ENCODE measurements at places on chromosomes 16 and 17.

- DNase-seq: no peak
Observed at GRCh38 chr16:18783430-18784341, 6.4 kb downstream of the RPS15A start.

GRCh38 chr17:81393684-81394376 is 1.4 kb upstream of the BAHCC1 start:
- DNase-seq: no peak

DNA sequence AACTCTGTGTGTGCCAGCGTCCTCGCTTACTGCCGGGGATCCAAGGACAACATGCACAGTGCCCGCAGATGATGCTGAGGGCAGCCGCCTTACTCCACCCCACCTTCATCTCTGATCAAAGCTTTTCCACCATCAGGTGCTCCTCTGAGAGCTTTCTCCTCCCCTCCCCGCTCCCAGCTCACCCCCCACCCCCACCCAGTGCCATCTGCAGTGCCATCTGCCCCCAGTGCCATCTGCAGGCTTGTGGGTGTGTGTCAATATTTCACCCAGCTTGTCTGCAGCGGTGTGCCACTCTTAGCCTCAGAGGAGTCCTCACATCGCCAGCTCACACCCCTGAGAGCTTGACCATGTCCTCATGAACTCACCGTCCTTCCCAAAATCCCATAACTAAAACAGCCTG is 98.2 kb upstream of the NOL11 start:
- no peak for DNase-seq

DNA sequence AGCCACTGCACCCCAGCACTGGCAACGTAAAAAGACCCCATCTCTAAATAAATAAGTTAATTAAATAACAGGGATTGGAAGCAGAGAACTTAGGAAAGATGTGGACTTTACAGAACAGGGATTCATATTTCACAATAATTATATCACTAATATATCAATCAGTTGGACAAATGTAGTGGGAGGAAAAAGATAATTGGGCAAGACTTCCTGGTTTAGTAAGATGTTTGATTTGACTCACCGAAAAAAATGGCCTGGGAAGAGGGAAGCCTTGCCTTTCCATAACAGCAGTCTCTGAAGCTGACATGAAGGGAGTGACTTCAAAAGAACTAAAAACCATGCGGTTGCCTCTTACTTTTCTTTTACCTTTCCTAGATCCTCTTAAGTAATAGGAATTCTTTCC is 15.2 kb upstream of the C17orf78 start:
- DNase-seq: no peak

DNA sequence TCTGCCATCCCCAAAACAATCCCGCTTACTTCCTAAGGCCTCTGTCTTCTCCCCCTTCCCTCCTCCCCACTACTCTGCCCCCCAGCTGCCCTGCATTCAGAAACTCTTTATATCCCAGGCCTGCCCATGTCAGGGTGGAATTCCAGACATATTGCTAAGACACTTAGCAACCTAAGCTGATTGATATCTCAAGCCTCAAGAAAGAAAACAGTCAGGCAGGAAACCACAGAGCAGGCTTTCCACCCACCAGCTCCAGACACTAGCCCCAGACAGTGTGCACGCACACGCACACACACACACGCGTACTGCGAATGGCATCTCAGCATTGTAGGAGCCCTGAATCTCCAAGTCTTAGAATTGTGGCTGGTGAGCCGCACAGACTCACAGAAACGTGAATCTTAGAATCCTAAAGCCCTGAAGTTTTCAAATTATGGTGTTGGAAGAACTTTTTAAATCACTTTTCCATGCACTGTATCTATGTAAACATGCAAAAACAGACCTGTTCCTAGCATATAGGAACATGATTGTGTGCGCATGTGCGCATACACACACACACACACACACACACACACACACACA is 8.8 kb upstream of the LPCAT2 start:
- no peak for DNase-seq

DNA sequence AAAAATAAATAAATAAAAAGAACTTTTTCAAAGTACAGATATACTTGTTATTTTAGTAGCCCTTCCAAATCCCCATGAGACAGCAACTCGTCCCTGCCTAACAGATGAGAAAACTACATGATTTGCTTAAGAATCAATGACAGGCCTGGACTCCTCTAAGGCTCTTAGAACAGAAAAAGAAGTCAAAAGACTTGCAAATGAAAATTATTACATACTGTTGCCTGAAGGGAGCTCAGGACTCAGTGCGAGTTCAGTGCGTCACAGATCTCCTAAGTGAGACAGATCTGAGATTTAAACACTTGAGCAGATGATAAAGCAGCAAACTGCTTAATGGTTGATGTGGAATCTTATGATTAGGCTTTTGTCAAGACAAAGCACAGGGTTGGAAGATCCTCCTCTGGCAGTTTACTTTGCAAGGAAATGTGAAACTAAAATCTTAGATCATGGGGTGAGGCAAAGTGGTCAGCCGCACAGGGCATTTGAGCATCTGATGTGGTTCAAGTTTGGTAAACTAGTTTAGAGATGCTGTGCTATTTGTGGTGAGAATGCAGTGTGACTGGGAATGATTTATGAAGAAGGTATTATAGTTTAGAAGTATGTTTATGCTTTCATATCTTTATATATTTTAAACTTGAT is 138.1 kb downstream of the TRIM37 start:
- no peak for DNase-seq

- DNase-seq: no peak
Observed at GRCh38 chr17:14308636-14308964, 7.7 kb downstream of the HS3ST3B1 start.

DNA sequence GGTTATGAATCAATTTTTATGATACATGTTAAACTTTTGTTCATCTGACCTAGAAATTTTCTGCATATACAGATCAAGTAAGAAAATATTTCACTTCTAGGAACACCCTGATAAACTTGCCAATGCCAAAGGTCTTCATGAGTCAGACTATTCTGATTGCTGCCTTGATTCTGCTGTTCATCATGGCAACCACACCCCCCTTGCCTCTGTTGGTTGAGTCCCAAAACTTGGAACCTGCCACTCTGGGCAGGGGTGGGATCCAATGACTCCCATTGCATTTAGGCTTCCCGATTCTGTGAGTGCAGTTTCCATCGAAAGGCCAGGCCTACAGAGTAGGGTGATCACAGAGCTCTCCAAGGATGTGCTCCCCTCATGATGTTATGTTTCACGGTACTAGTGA is 15.8 kb upstream of the TENT4B start:
- DNase-seq: no peak

DNA sequence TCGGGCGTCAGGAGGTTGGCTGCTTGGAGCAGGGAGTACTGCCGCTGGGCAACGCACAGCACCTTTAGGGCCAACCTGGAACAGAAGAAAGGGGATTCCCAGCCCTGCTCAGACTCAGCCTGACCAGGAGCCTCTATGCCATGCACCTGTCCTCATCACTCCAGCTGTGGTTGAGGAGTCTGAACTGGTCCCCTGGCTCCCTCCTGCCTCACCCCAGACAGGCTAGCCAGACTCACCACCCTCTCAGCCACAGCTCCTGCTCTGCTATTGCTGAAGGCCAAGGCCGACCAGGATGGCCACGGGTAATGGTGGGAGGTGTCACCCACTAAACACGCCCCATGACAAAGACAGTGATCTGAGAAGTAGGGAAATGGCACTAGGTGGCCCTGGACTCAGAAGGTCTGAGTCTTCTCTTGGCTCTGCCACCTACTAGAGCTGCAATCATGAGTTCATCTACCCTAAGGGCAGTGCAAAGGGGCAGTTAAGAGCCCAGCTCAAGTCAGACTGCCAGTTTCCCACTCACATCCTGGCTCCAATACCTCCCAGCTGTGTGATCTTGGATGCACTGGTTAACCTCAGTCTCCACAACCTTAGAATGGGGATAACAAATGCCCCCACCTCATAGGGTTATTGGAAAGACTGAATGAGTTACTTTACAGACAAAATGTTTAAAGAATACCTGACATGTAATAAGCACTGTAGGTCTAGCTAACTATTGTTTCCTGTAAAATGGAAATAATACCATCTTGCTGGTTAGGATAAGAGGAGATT is 13.8 kb upstream of the GFAP start:
- DNase-seq: no peak

DNA sequence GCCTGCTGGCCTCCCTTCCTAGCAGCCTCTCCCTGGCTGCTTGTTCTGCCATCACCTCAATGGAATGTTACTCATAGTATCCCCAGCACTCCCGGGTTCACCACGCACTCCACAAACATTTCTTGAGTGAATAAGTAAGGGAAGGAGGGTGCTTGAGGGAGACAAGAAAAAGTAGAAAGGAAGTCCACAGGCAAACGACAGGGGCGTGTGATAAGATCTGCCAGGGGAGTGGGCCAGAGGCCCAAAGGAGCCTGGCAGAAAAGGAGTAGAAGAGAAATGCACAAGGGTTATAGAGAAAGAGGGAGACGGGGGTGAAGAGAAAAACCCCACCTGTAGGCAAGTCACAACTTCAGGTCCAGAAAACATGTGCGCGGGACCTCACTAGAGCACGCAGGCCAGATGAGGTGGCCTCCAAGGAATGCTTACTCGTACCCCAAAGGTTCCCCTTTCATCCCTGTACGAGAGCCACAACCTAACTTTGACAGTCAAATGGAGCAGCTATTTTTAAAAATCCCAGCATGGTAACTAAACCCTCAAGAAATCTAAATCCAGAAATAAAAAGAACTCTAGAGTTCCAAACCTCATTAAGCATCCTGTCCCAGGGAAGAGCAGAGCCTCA is 6.6 kb downstream of the ZDHHC7 start:
- no peak for DNase-seq

DNA sequence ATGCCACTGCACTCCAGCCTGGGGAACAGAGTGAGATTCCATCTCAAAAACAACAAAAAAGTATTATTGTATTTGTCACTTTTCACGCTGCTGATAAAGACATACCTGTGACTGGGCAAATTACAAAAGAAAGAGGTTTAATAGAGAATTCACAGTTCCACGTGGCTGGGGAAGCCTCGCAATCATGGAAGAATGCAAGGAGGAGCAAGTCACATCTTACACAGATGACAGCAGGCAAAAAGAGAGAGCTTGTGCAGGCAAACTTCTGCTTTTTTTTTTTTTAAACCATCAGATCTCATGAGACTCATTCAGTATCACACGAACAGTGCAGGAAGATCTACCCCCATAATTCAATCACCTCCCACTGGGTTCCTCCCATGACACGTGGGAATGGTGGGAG is 41.5 kb upstream of the ETV4 start:
- no peak for DNase-seq

DNA sequence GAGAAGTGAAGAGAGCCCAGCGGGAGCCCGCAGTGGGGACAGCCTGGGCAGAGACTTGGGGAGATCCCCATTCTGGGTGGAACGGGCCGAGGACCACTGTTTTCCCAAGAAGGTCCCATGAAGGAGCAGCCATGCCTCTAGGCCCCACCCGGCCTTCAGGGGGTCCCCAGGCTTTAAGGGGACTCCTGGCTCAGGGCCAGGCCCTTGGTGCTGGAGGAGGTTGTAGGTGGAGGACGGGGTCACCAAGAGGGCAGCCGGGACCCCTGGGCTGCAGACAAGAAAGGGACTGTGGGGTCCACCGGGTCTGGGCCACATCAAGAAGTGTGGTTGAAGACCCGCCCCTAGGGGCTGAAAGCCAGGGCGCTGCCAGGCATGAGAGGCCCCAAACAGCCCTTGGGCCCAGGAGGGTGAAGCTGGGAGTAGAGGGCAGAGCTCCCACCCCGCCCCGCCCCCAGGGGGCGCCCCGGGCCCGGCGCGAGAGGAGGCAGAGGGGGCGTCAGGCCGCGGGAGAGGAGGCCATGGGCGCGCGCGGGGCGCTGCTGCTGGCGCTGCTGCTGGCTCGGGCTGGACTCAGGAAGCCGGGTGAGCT is at the start of gene PRSS21:
Gene PRSS21 (plus strand): TSS at position 487 of the 589 bp plus-strand sequence. CDS start 32 bp downstream, at position 519.
- DNase-seq: no peak

DNA sequence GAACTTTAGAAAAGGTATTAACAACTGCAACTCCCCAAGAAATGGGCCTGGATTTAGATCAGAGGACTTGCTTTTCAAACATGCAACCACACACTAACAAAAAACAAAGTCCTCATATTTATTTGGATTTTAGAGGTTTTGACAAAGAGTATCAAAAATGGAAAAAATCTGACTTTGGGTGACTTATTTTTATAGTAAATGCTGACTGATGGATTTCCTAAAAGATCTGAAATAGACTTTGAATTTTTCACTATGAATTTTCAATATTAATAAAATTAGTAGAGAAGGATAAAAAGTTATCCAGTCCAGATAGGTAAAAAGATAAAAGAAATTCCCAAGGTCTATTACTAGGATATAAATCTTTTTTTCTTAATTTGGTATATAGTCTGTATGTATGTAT is 253.5 kb downstream of the KCNJ2 start:
- DNase-seq: no peak

- no peak for DNase-seq
Observed at GRCh38 chr16:28556914-28557320, 3.2 kb downstream of the SGF29 start.

- no peak for DNase-seq
Observed at GRCh38 chr17:8190506-8190905, 526 bp upstream of the BORCS6 start.

GRCh38 chr16:1815461-1815860 is 11.2 kb downstream of the HAGH start:
- no peak for DNase-seq

DNA sequence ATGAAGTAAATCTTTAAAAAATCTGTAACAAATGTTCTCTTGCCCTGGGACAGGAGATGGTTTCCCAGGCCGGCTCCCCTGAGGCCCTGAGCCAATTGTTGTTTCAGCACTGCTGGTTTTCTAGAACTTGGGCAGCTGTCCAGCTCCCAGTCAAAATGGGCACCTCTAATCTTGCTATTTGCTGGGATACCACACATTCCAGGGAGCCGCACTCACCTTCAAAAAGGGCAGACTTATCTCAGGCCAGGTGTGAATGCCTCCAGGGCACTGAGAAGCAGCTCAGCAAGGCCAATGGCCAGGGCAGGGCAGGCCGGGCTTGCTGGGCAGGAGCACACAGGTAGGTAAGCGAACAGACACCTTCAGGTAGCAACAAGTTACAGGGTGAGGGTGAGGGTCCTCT is 24.4 kb downstream of the TRIM16 start:
- no peak for DNase-seq

- DNase-seq: no peak
Observed at GRCh38 chr16:84874553-84874952, 54.8 kb downstream of the CRISPLD2 start.

- DNase-seq: no peak
Observed at GRCh38 chr16:50309527-50310307, 43.4 kb downstream of the ADCY7 start.

DNA sequence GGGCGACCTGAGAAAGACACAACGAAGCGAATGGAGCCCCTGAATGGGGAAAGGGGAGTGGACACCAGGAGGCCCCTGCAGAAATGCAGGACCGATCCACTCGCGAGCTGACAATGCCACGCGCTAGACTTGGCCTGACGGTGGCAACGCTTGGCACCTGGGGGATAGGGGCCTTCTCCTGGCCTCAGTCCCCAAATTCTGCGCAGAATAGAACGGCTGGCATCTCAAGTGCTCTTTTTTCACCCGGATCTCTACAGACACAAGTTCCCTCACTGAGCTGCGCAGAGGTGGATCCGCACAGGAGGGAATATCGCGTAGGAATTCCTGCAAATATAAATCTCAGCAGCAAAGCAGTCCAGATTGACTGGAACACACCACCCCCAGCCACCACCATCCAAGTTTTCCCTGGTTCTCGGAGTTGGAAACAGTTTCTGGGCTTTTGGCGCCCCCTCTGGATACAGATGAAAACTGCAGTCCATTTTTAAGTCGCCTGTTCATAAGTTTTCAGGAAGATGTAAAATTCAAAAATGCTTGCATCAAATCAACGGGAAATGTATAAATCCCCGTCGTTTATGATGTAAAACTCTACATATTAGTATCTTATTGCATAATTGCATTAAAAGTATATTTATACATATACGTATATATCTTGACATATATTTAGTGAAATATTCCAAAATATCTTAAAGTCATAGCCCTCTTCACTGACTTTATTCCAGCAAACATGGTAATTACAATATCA is 2.3 kb upstream of the SOX9 start:
- DNase-seq: no peak

Data from stimulated activated CD4-positive, alpha-beta T cell treated with anti-CD3 and anti-CD28 coated beads, Interleukin-1b, Interleukin-23, amount 100 ng/mL, for 1 hour (primary cell).